ENCODE measurements at places on chromosomes 3 and 15. TPM values are rescaled to one million over a fixed set of nuclear protein-coding genes. Genes with fewer than 3 reads are reported as not detected.

CRYGS gene
- 1.0 TPM for total RNA-seq

GHSR gene
- not detected for total RNA-seq

TM4SF18 gene
- total RNA-seq, result 6.3 TPM

UQCC5 gene
- total RNA-seq, result 1.0 TPM

CCR2 gene
- 3.7 TPM for total RNA-seq

PLSCR2 gene
- not detected for total RNA-seq

ATP13A5 gene
- total RNA-seq, result not detected

DUOX1 gene
- under 0.01 TPM for total RNA-seq

ANKRD34C gene
- total RNA-seq, result not detected

GOLGA8S gene
- not detected for total RNA-seq

CIB1 gene
- 7.8 TPM for total RNA-seq

GOLGA6B gene
- not detected for total RNA-seq

SETMAR gene
- total RNA-seq, result 12.5 TPM

MYRIP gene
- total RNA-seq, result 1.0 TPM

USP4 gene
- 18.3 TPM for total RNA-seq

IGF2BP2 gene
- total RNA-seq, result 26.6 TPM
